ENCODE measurements at places on chromosomes 1 and 21.
A peak's percentile ranks its signal among the peaks of the same experiment; 100 is the strongest.

DNA sequence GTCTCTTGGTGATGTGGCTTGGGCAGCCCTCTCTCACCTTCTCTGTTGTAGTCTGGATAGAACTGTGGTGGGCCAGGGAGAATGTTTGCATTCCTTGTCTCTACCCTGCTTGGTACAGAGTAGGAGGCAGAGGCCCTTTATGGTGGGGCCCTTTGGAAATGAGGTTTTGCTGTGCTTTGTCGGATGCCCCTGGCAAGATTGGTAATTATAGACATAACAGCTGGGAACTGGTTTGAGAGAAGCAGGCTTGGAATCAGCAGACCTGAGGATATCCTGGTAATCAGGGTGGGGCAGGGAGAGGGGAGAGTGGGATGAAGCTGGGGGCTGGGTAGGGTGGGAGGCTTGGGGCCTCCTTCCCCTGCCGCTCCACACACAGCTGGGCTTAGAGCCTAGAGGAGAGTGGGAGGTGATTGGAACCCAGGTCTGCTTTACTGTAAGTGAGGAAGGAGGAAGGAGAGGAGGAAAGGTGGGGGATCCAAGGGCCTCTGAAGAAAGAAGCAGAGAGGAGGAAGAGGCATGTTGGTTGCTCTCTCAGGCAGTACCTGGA is 5.0 kb downstream of the VANGL2 start:
- DNase-seq: no peak

GRCh38 chr1:41813226-41813625 is 105.5 kb downstream of the HIVEP3 start:
- DNase-seq: no peak

GRCh38 chr1:8152731-8153702 is 126.9 kb upstream of the ERRFI1 start:
- DNase-seq: no peak

DNA sequence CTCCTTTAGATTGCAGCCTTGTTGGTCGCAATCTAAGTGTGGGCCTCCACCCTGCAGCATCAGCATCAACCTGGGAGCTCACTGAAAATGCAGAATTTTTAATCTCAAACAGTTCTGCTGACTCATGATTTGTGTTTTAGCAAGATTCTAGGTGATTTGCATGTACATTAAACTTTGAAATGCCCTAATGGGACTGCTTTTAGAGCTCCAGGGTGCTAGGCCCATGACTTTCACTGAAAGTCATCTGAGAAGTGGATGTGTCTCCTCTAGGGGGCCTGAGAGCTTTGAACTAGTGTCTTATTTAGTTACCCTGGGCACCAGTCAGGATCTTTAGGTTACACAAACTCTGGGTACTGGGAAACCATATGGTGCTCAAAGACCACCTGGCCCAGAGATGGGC is 9.0 kb downstream of the TRIM67 start:
- DNase-seq: no peak

- DNase-seq: no peak
Measured at GRCh38 chr1:13749543-13750341, 49.8 kb downstream of the PRDM2 start.

GRCh38 chr1:205013683-205014367 is 29.2 kb upstream of the CNTN2 start:
- peak; percentile 74 for DNase-seq

- peak; percentile 83 for DNase-seq
Measured at GRCh38 chr1:48093696-48094528, 96.7 kb upstream of the TRABD2B start.

GRCh38 chr1:33407352-33408092 is 23.4 kb downstream of the PHC2 start:
- no peak for DNase-seq

- no peak for DNase-seq
Measured at GRCh38 chr1:24505816-24506215, 3.2 kb downstream of the RCAN3 start.

DNA sequence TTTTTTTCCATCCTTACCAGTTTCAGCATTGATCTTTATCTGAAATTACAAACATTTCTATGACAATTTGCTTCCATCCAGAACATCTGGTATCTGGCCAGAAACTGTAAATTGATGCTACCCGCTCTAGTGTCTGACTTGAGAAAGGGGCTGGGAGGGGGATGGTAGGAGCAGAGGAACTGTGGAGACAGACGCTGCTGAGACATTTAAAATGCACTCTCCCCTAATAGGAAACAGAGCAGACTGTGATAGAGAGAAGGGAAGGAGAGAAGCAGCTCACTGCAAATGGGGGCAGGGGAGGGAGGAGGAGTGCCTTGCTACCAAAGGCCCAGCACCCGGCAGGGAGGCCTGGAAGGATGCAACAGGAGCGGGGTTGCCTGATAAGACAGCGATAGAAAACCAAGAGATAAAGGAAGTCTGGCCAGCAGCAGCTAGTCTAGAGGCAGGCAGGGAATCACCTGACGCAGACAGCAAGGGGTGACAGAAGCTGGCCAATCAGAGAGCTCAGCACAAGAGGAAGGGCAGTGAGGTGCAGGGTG is 195.5 kb upstream of the NFIA start:
- DNase-seq: no peak

DNA sequence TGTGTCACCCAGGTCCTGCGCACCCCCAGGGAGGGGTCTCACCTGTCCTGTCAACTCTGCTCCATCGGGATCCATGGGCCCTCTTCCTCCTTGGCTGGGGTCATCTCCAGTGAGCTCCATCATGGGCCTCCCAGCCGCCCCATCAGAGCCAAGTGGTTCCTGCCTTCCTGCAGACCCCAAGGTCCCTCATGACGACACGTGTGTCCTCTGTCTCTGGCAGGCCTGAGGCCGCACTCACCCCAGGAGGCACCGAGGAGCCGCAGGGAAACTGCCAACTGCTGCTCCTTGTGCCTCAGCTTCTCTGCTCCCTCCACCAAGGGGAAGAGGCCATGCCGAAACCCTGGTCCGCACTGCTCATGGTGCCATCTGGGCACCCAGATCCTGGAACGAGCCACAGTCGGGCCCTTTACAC is 46.8 kb downstream of the COL18A1 start:
- no peak for DNase-seq

- DNase-seq: no peak
Measured at GRCh38 chr1:27595597-27595996, 8.3 kb downstream of the AHDC1 start.

DNA sequence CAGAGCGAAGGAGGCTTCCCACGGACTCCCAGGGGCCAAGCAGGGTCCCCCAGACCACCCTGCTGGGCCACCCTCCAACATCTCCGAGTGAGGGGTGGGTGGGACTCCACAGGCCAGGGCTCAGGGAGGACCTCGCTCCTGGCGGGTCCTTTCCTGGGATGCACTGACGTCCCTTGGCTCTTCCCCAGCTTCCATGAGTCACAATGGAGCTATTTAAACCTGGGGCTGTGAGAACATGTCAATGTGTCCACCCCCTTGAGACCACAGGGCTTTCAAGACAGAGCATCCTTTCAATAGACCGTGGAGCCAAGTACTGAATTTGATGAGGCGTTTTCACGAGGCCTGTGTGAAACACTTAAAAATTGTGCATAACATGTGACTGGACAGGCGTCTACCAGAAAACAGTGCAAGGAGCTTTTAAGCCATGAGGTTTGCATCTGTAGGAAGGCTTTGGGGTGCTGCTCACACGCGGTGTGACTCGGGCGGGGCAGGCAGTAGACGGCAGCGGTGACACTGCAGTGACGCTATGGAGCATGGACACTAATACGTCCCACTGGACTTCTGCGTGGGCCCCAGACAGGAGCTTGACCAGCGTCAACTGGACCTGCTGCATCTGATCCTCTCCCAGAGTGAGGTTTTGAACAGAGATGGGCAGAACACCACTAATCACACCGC is 24.1 kb upstream of the NPHP4 start:
- no peak for DNase-seq

DNA sequence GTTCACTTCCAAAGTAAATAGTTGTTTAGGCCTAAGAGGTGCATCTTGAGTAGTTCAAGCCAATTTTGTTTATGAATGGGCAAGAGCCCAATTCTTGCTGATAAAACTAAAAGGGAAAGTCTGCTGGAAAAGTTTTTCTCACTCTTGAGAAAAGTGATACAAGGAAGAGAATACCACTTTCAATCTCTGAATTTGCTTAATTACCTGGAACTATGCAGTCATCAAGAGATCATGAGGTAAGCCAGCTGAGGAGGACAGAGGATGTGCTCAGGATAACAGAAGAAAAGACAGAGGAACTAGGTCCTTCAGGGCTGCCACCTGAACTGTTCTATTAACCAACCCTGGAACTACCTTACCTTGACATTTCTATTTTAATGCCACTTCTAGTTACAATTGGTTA is 42.2 kb downstream of the ILDR2 start:
- DNase-seq: no peak

DNA sequence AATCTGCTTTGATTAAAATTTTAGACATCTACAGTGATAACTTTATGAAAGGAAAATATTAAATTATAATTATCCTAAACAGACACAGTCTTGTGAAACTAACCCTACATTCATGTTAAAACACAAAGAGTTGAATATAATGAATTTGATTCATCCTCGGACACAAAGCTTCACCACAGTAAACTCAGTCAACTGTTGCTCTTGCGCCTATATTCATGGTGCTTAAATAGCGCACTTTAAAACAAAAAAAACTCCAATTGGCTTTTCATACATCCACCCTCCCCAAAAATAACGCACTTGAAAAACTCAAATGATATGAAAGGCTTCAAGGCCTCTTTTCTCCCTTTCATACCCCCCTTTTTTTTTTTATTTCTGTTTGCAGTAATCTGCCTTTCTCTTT is 260.3 kb downstream of the FAF1 start:
- no peak for DNase-seq

DNA sequence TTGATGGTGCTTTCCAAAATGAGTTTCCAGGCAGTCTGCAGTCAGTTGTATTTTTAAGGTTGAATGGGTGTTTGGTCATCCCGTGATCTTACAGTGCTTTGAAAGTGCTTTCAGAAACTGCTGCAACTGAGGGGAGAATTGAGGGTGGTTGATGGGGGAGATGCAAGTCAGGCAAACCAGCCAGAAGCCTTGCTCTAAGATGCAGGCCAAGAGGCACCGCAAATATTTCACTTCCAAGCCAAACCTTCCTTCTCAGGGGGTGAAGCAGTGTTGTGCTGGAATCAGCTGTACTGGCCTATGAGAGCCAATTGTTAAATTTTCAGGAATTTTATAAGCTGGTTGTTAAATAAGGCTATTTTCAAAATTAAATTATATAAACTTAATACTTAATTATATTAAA is 151.6 kb downstream of the KCNJ6 start:
- no peak for DNase-seq

DNA sequence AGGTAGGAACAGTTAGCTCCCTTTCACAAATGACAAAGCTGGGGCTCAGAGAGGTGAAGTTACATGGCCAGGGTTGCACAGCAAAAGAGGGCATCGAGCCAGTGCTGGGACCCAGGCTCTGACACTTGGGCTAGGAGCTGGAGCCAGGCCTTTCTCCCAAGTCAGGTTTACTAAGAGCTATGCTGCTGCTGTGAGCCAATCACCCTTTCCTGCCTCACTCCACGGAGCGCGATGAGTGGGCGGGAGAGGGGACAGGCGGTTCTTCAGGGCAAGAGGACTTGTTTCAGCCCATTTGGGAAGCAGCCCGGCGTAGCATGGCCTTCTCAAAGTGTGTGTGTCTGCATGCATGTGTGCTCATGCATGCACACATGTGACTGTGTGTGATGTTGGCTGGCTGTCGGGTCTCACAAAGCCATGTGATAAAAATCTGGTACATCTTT is 10.6 kb downstream of the ID3 start:
- DNase-seq: no peak

DNA sequence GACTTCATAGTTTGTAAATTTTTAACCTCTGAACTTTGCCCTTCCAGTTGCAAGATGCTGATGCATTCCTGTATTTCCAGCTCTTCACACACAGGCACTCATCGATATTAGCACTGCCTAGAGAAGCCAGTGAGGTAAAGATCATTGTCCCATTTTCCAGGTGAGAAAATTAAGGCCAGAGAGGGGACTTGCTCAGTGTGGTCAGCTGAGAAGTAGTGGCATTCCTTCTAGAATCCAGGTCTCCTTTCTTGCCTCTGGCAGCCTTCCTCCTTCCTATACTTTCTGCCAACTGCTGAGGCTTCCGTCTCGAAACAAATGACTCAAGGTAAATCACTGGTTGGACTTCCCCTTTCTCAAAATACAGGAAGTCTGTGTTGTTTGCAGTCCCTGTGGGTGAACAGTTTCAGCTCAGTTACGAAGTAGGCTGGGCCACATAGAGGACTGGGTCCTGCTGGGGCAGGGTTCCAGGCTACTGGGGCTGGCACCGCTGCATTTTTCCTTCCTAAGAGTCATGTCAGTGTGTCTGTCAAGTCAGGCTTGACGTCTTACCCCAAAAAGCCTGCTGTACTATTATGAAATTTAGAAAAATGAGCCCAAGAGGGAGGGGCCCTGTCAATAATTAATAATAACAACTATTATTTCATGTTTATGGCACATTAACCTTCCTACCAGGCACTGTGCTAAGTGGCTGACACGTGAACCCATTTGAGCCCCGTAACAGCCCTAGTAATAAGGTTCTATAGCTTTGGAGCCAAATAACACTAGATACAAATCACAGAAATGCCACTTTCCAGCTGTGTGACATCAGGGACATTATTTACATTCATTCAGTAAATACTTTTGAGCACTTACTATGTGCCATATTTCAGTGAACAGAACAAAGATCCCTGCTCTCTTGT is 16.6 kb upstream of the RNF19B start:
- no peak for DNase-seq

DNA sequence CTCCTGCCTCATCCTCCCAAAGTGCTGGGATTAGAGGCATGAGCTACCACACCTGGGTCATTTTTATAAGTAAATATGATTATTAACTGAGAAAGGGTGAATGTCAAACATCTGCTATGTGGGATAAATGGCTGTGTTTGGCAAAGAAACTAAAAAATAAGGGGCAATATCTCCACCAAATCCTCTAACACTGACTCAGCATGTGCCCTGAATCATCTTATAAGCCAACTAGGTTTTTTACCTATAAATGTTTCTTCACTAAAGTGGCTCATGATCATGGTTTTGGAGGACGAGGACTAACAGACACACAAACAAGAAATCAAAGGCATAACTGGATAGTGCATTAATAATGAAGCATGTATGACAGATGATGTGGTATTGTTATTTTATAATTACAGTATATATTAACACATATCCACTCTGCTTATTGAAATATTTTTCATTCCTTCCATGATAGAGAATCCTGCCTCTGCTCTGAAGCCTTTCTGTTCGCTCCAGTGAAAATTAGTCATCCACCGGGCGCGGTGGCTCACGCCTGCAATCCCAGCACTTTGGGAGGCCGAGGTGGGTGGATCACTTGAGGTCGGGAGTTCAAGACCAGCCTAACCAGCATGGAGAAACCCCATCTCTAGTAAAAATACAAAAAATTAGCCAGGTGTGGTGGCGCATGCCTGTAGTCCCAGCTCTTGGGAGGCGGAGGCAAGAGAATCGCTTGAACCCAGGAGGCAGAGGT is 11.7 kb upstream of the ARHGAP29 start:
- DNase-seq: no peak
